Activated T-cell treated with anti-CD3 and anti-CD28 coated beads, Interleukin-2, amount 50 U/mL, for 4 hours (primary cell): ENCODE measurements at places on chromosomes 2 and 18. TPM values are rescaled to one million over a fixed set of nuclear protein-coding genes. Genes with fewer than 3 reads are reported as not detected.

Gene PSTPIP2
- 16.6 TPM for total RNA-seq

Gene MYO5B
- 0.13 TPM for total RNA-seq

Gene CHST9
- total RNA-seq = not detected

Gene IL36B
- not detected for total RNA-seq

Gene FBXO41
- 18.8 TPM for total RNA-seq

Gene PTPRN
- not detected for total RNA-seq

Gene ZC3H6
- 1.3 TPM for total RNA-seq

Gene CYP27A1
- 0.26 TPM for total RNA-seq

Gene LBX2
- total RNA-seq = not detected

Gene RTP5
- total RNA-seq = 0.14 TPM

Gene DNAH6
- total RNA-seq = 0.11 TPM

GRCh38 chr2:18439716-18440115 is 120.7 kb downstream of the RDH14 start:
- no peak for DNase-seq

- DNase-seq = no peak
Measured at GRCh38 chr18:45765796-45766195, 41.8 kb downstream of the SLC14A1 start.

DNA sequence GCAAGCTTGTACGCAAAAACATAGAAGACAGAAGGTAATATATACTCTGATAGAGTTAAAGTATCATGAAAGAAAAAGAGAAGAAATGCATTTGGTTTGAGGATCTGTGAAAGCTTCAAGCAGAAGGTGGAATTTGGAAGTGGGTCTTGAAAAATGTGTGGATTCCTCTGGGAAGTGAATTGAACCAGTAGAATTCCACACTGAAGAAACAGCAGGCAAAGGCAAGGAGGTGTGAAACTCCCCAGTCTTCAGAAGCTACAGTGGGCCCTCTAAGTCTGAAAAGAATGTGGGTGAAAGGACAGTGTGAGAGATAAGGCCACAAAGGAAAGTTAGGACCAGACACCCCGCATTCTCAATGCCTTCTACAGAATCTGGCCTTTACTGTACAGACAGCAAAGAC is 25.6 kb downstream of the COBLL1 start:
- DNase-seq = no peak

DNA sequence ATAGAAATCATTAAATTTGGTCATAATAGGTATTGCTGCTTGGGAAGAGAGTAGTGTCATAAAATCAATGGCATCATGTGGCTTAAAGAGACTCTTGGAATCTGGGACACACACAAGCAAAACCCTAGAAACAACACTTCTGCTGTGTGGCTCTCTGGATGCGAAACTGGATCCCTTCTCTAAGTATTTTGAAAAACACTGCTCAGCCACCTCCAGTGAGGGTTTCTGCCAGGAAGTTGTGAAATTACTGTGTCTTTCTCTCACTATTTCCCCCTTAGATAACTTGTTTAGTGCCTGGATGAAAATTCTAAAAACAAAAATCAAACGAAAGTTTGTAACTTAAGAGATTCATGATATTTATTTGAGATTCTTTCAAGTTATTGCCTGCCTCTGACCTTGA is 163.8 kb downstream of the RHBDD1 start:
- no peak for DNase-seq

DNA sequence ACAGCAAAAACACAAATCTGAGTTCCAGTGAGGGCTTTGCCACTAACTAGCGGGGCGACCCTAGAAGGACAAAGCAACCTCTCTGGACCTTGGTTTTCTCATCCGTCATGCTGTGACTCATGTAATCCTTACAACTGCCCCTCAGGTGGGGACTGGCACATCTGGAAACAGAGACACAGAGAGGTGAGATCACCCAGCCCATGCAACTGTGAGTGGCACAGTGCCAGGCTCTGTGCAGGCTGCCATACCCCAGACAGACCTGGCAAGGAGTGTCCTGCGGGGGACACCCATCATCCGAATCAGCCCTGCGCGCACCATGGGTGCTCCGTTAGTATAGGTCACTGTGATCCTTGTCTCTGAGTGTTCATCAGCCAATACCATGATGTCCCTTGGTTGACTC is 198.3 kb downstream of the SMAD7 start:
- no peak for DNase-seq

- no peak for DNase-seq
Measured at GRCh38 chr18:9042766-9043481, 59.6 kb upstream of the NDUFV2 start.

- DNase-seq = no peak
Measured at GRCh38 chr2:30367232-30368070, 79.6 kb upstream of the LCLAT1 start.

GRCh38 chr2:235526166-235526565 is 32.3 kb downstream of the AGAP1 start:
- DNase-seq = no peak

GRCh38 chr2:18474700-18475099 is 85.8 kb downstream of the RDH14 start:
- DNase-seq = no peak

DNA sequence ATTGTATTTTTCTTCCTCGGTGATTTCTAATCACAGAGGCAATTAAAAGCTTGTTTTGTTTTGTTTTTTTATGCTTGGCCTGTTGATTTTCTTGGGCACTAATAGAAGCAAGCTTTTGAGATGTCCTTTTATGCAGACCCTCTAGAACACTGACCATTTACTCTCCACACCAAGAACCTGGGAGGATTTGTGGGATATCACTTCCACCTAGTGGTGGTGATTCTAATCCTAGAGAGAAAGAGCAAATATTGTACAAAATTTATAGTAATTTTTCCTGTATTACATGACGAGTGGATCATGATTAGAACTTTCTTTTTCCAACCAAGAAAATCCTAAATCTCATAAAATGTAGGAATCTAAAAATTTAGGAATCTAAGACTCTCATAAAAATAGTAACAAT is 23.4 kb downstream of the NEMP2 start:
- DNase-seq = no peak

- DNase-seq = no peak
Measured at GRCh38 chr2:26754539-26754938, 9.5 kb upstream of the SLC35F6 start.

GRCh38 chr2:240648650-240649275 is 23.5 kb downstream of the GPR35 start:
- DNase-seq = no peak

- DNase-seq = no peak
Measured at GRCh38 chr2:159000072-159000471, 31.6 kb downstream of the TANC1 start.

DNA sequence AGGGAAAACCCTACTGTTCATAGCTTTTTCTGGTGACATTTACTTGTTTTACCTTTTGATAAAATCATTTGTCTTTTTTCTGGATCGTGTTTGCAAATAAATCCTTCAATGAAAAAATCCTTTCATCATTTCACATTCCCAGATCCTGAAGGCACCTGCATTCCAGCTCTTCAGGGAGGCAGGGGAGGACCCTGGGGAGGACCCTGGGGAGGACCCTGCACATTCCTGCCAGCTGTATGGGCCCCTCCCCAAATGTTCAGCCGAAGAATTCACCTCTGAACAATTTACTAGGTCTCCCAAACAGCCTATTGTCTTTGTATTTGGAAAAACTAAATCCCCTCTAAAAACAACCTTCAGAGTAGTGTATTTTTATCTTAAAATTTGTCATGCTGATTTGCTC is 558.4 kb upstream of the ID2 start:
- DNase-seq = no peak

DNA sequence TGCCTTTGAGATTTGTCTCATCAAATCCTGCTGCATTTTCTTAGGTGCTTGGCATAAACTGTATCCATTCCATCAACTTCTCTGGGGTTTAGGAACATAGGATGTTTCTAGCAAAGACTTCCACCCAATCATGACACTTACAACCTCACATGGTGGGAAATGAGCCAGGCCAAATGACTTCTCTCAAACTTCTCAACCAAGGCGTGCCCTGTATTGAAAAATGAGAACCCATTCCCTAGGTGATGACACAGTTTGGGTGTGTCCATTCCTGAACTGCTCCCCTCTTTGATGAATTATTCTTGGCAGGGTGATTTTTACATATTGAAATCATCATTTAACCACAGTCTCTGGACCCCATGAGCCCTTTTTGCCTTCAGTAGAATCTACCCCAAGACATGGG is 161.1 kb downstream of the EN1 start:
- no peak for DNase-seq

GRCh38 chr2:198518935-198519334 is 714.5 kb downstream of the PLCL1 start:
- no peak for DNase-seq

GRCh38 chr2:25787020-25787419 is 91.3 kb downstream of the ASXL2 start:
- no peak for DNase-seq

DNA sequence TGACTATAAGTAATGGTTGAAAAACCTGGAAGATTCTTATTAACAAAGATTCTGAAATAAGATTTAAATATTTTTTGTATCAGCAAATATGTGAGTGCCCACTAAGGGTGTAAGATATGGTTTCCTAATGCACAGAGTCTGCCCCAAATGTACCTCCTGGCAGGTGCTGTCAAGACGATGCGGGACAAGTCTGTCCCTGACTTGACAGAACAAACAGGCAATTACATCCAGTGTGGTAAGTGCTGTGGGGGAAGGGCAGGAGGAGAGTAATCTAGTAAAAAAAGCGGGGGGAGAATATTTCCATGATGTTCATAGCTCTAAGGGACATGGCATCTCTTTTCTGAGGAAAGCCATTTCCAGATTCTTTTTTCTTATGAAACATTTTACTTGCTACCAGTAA is 127.5 kb downstream of the COL4A4 start:
- DNase-seq = no peak
